Inflammatory macrophage treated with lipopolysaccharide for 1 hour (primary cell): ENCODE measurements at places on chromosomes 2 and 18.

GRCh38 chr2:269356-270030 lies 4.7 kb downstream of the ACP1 start:
- DNase-seq, result no peak

- DNase-seq, result no peak
Measured at GRCh38 chr2:168085801-168086361, 161.5 kb downstream of the STK39 start.

DNA sequence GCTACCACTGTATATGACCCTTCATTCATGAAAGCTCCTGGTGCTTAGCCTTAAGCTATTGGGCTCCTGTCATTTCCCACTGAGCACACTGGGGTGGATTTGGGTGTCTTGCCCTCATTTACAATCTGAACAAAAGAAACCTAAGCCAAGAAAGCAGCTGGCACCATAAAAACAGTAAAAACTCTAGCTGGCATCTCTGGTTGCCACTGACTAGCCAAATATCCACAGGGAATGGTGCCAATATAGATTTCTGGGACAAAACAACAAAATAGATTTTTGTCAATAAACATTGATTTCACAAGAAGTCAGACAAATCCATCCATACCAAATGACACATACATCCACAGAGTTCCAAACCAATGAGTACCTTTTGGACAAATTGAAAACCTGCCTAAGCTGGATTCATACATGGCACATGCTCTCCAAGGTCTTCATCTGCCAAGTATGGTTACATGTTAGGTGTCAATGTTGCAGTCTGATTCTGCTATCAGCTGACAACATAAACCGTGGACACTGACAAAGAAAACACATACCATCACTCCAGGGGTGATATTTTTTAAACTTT lies 1081.5 kb upstream of the ZEB2 start:
- DNase-seq, result no peak

DNA sequence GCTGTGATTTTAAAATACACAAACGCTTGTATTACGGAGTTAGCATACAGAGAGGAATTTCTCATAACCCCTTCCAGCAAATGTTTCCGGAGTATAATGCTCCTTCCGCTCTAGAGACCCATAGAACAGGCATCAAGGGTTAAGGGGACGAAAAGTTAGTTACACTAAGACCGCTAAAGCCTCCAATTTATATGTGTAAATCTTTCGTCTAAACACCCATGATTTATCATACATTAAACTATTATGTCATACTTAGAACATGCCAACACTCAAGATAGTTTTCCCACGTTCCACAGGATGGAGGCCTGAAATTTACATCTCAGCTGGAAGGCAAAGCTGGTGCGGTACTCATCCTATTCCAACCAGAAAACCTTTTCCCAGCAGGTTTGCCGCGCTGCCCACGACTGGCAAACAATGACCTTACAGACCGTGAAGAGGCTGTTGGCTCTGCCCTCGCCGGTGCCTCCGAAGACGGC lies 650 bp downstream of the ORMDL1 start:
- peak; percentile 41 for DNase-seq

- DNase-seq, result no peak
Measured at GRCh38 chr2:109098251-109098920, 30.6 kb upstream of the SH3RF3 start.

GRCh38 chr2:195548198-195548940 lies 108.7 kb upstream of the SLC39A10 start:
- DNase-seq, result no peak

DNA sequence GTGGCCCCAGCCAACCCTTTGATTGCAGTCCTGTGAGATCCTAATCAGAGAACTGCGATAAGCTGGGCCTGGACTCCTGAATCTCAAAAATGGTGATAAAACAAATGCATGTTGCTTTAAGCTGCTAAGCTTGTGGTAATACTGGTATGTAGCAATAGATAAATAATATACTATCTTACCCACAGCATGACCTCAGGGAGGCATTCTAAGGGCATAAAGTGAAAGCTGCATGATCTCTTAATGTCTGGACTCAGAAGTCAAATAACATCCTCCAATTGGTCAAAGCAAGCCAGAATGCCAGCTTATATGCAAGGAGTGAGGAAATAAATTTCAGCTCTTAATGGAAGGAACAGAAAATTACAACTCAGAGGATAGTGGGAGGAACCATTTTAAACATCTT lies 246.1 kb downstream of the FSIP2 start:
- no peak for DNase-seq
